CD4-positive, alpha-beta memory T cell (primary cell): ENCODE measurements at places on chromosomes 5 and 9. TPM values are rescaled to one million over a fixed set of nuclear protein-coding genes. Genes with fewer than 3 reads are reported as not detected.

The ATP10B gene
- total RNA-seq, result not detected

The ROR2 gene
- total RNA-seq, result 0.17 TPM

The FCHSD1 gene
- 106 TPM for total RNA-seq

The OLFML2A gene
- total RNA-seq, result not detected

The GFPT2 gene
- 1.00 TPM for total RNA-seq

The PRDM9 gene
- total RNA-seq, result not detected

GRCh38 chr9:21552244-21553170 lies 70.4 kb upstream of the IFNE start:
- no peak overlapping the region for H3K27ac ChIP-seq
- H3K4me1 ChIP-seq, result no peaks in the 10 kb centered on the region
- no peak overlapping the region for H3K4me3 ChIP-seq
- no peaks in the 10 kb centered on the region for H3K36me3 ChIP-seq

- no peaks in the 10 kb centered on the region for H3K27me3 ChIP-seq
- no peak for DNase-seq
- no peaks in the 10 kb centered on the region for H3K36me3 ChIP-seq
- no peak overlapping the region for H3K4me3 ChIP-seq
These were observed 150.2 kb downstream of the TRIM32 start for GRCh38 chr9:116837018-116837989.

DNA sequence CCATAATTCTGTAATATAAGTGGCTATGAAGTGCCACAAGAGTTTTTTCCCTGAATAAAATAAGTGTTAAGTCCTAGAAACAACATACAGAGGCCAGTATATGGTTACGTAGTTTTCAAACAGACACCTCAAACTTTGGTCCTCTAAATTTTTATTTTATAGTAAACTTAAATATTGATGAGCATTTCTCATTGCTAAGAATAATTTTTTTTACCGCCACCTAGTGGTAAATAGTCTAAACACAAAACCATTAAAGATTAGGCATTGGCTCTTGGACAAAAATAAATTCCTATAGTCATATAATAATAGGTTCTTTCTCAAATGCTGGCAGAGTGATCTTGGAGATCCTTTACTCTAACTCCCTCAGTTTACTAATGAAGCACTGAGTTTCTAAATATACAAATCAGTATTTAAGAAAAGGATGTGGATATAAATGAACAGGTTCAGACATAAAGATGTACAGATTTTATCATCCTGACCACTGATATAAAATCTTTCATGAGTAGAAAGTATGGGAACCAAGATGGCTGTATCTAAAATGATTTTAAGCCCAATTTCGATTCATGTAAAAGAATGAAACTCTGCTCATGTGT lies 136.2 kb downstream of the FANCC start:
- no peaks in the 10 kb centered on the region for H3K27me3 ChIP-seq
- H3K27ac ChIP-seq, result no peak overlapping the region
- no peaks in the 10 kb centered on the region for H3K36me3 ChIP-seq

- no peaks in the 10 kb centered on the region for H3K27me3 ChIP-seq
- no peaks in the 10 kb centered on the region for H3K36me3 ChIP-seq
- H3K4me3 ChIP-seq, result no peak overlapping the region
These were observed 42.1 kb upstream of the TAF11L2 start for GRCh38 chr5:17455942-17456341.

DNA sequence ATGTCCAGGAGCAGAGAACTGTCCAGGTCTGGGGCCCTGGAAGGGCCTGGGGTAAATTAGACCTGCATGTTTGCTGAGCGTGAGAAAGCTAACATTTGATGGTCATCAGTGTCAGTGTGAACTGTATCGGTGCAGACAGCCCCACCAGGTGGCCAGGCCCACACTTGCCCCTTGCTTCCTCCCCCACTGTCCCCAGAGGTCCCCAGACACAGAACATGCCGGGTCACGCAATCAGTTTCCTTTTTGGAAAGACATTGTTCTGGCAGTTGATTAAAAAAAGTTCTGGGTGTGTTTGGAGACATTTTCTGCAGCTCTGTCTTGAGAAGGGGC lies 1.5 kb downstream of the NKD2 start:
- H3K27me3 ChIP-seq, result peaks cover 29% of the 10 kb centered on the region
- H3K4me1 ChIP-seq, result peaks cover 14% of the 10 kb centered on the region
- H3K4me3 ChIP-seq, result no peak overlapping the region
- H3K27ac ChIP-seq, result no peak overlapping the region
- H3K36me3 ChIP-seq, result no peaks in the 10 kb centered on the region

DNA sequence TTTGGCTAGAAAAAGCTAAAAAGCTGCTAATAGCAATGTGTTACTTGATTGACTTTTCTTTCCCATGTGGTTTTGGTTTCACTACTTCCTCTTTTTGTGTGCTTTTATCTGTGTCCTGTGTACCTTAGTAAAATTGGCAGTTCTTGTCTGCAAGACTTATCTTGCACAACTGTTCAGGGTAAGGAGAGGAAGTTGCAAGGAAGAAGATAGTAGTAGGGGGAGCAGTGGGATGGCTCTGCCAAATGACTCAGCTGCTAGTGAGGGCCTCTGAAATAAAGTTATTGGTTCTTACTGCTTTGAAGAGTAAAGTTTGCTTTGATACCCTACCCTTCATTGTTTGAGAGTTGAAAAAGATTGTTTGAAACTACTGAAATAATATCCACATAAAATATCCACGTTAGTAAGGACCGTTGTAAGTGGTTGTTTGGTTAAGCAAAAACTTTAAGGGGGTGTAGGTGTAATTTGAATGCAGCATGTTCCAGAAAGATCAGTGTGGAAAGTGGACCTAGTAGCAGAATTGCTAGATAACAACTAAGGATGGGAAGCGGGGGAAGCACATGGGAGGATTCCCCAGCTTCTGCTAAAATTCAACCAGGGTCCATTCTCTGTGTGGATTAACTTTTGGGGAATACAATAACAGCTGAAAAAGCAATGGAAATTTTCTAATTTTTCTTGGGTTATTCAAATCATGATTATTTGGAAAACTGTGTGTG lies 123.5 kb downstream of the SCAMP1 start:
- H3K27ac ChIP-seq, result no peak overlapping the region
- H3K4me3 ChIP-seq, result no peak overlapping the region
- peaks cover 9% of the 10 kb centered on the region for H3K4me1 ChIP-seq
- H3K36me3 ChIP-seq, result no peaks in the 10 kb centered on the region

- no peak for DNase-seq
- peaks cover 8% of the 10 kb centered on the region for H3K4me1 ChIP-seq
- peaks cover 4% of the 10 kb centered on the region for H3K27me3 ChIP-seq
- no peak overlapping the region for H3K4me3 ChIP-seq
These were observed 1.1 kb downstream of the ELOVL7 start for GRCh38 chr5:60842871-60843385.

GRCh38 chr5:163596608-163597315 lies 91.3 kb downstream of the MAT2B start:
- DNase-seq, result no peak
- H3K27me3 ChIP-seq, result no peaks in the 10 kb centered on the region
- H3K4me1 ChIP-seq, result no peaks in the 10 kb centered on the region
- H3K27ac ChIP-seq, result no peak overlapping the region
- no peaks in the 10 kb centered on the region for H3K36me3 ChIP-seq
- no peak overlapping the region for H3K4me3 ChIP-seq

DNA sequence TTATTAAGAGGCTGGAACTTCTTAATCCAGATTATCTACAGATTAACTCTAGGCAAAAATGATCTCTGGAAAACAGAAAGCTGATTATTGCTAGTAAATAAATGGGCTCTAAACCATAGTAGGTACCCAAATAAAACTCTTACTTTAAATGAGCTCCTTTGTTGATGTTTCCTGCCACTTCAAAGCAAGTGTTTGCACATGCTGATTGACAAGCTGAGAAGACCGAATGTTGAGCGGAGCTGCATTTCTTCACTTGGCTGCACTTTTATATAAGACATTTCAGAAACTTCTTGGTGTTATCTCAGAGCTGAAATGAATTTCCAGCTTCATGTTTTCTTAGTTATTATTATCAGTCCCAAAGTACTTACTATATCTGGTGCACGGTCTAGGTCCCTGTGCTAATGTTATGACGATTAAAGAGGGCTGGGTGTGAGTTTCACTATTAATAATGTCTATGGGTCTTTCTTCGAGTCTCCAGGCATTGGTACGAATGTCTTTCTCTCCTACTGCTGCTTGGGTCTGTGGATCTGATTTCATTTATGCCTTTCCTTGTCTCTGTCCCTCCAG lies 58.6 kb upstream of the CTXN3 start:
- H3K4me3 ChIP-seq, result no peak overlapping the region
- no peaks in the 10 kb centered on the region for H3K4me1 ChIP-seq
- no peaks in the 10 kb centered on the region for H3K27me3 ChIP-seq

DNA sequence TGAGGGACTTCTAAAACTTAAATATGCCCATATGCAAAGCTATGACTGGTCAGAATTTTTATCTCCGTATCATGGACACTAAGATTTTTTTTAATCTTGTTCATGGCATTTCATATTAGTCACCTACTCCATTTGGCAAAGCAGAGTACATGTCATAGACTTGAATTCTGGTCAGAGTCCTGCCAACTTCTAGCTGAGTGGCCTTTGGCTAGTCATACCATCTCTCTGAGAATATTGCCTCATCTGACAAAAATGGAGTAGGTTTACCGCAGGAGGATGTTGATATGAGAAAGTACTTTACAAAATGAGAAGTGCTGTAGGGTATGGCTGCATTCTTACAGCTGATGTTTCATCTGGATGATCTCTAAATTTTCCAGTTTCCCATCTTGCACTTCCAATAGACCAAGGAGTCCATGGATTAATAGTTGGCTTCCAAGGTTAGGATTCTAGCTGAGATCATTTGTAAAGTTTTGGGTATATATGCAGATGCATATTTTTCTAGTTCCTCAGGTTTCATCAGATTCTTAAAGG lies 150.8 kb upstream of the NR3C1 start:
- no peak for DNase-seq
- H3K27me3 ChIP-seq, result no peaks in the 10 kb centered on the region
- H3K4me1 ChIP-seq, result no peaks in the 10 kb centered on the region

DNA sequence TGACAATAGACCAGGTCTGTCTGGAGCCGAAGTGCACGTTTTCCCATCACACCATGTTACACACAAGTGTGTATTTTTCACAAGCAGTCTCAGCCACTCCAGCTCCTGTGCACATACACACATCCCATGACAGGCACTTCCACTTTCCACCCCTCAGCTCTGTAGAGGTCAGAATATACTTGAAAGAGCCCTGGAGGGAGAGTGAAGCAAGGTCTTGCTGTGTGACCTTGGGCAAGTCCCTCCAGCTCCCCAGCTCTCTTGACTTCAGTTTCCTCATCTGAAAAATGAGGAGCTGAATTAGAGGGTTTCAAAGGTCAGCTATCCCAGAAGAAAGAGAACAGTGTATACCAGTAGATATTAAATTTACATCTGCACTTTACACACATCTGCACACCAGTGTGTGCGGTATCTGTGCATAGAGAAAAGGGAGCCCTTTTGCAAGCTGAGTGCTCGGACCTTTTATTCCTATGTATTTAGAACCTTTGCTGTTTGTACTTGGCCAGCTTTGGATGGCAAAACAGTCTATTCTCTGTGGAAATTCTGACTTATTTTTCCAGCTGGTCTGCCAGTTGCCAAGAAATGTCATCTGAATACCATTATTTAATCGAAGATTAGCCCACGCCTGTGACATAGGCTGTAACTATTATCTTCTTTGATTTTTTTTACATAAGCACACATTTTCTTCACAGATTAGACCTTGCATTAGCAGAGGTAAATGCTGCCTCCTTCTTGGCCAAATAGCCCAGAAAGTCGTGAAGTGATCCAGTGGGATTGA lies 528.0 kb downstream of the BNC2 start:
- H3K4me3 ChIP-seq, result no peak overlapping the region
- no peak for DNase-seq
- no peak overlapping the region for H3K27ac ChIP-seq
- H3K4me1 ChIP-seq, result no peaks in the 10 kb centered on the region
- no peaks in the 10 kb centered on the region for H3K36me3 ChIP-seq

DNA sequence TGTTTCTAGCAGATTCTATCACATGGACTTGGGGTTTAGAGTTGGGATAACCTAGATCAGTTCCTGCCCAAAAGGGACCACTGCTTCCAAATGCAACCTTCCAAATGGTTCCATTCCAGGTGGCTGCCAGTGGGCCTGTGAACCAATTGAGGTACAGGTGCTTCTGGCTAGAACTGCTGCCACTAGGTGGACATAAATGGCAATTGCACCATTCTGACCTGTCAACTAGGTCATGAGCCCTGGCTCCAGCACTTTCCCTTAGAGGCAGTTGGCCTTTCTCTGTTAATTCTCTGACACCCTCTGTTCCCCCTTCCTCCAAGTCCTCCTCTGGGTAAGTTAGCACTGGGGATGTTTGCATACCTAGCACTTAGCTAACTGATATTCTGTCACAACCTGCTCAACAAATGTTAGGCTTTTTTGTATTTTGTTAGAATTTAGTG lies 16.6 kb upstream of the HEMGN start:
- peak; percentile 65 for DNase-seq
- H3K27ac ChIP-seq, result no peak overlapping the region
- no peak overlapping the region for H3K4me3 ChIP-seq
